ENCODE measurements at places on chromosomes 2 and 18.
A peak's percentile ranks its signal among the peaks of the same experiment; 100 is the strongest.

GRCh38 chr18:3184275-3184963 is 35.3 kb downstream of the MYOM1 start:
- no peak for DNase-seq

GRCh38 chr18:22690556-22690955 is 242.6 kb upstream of the RBBP8 start:
- no peak for DNase-seq

DNA sequence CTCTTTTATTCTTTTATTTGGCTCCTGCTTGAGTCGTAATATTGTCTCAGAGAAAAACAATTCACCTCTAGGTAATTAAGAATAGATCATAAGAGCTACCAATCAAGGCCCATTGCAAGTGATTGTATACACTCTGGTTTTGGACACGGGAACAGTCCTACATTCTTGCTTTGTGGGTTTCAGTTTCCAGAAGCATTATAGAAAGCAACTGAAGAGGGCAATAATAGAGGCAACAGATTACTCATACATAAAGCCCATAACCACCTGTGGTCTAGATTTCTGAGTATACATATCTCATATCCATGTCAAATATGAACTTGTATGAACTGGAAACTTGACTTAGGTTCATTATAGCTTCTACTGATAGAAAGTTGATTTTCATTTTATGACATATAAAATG is 65.4 kb downstream of the DIS3L2 start:
- DNase-seq: no peak

- DNase-seq: no peak
These were observed 255.8 kb downstream of the GLI2 start for GRCh38 chr2:120991441-120991840.

DNA sequence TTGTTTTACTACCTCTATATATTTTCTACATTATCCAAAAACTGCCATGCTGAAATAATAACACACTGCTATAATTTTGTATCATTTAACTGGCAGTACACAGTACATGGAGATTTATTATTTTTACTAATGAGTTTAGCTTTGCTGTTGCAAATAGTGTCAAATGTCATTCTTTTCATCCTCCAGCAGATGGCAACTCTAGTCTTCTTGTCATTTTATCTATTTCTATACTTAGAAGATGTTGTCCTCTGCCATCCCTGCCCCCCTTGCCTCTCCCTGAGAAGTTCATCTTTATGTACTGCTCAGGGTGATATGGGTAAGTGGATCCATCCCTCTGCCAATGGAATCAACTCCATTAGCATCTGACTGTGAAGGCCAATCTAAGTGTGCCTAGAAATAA is 21.7 kb upstream of the LRRTM1 start:
- DNase-seq: no peak

- peak; percentile 42 for DNase-seq
These were observed 752 bp upstream of the CYTIP start for GRCh38 chr2:157444641-157445040.

- no peak for DNase-seq
These were observed 358.2 kb downstream of the RBM43 start for GRCh38 chr2:150903461-150903860.

GRCh38 chr2:11344956-11345677 is 681 bp upstream of the ROCK2 start:
- DNase-seq: peak; percentile 26

GRCh38 chr2:55277310-55277709 is 8.3 kb upstream of the MTIF2 start:
- DNase-seq: no peak

GRCh38 chr2:146669735-146670134 is 1175.1 kb upstream of the ACVR2A start:
- no peak for DNase-seq

- no peak for DNase-seq
These were observed 249.9 kb upstream of the THUMPD2 start for GRCh38 chr2:40028792-40029488.

DNA sequence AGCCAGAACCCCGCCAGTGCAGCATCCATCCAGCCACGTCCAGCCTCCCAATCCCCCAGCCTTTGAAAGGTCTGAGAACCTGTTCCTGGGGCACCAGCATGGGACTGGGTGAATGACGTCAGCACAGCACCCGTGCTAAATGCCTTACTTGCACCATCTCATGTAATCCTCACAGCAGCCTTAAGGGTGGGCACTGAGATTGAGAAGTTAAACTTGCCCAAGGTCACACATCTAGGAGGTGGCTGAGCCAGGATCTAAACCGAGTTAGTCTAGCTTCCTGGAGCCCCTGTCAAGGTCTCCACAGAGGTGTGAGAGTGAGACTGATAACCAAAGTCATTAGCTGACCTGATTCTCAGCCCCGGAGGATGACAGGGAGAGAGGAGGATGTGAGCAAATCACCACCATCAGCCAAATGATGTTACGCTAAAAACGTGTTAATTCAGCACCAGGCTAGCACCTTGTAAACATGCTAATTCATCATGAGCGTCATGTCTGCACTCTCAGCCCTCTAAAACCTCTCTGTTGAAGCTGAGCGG is 4.6 kb downstream of the CD8A start:
- DNase-seq: no peak

- DNase-seq: no peak
These were observed 100.6 kb upstream of the FN1 start for GRCh38 chr2:215536510-215536909.

- no peak for DNase-seq
These were observed 45.4 kb upstream of the SCN1A start for GRCh38 chr2:166173263-166173662.

GRCh38 chr18:35511428-35511827 is 13.7 kb upstream of the INO80C start:
- no peak for DNase-seq

- DNase-seq: no peak
These were observed 364.5 kb upstream of the RGPD4 start for GRCh38 chr2:107462181-107462580.

DNA sequence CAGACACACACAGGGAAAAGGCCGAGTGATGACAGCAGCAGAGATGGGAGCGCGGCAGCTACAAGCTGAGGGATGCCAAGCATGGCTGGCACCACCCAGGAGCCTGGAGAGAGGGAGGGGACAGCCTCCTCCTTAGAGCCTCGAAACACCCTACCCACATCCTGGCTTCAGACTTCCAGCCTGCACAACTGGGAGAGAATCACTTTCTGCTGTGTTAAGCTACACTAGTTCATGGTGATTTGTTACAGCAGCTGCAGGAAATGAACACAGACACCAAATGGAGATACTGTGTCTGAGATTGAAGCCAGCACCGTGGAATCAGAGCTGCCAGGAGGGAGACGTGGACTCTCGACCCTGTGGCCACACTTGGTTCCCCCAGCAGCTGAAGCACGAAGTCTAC is 27.5 kb upstream of the FOSL2 start:
- no peak for DNase-seq

GRCh38 chr2:144704709-144705095 is 184.8 kb upstream of the ZEB2 start:
- no peak for DNase-seq

DNA sequence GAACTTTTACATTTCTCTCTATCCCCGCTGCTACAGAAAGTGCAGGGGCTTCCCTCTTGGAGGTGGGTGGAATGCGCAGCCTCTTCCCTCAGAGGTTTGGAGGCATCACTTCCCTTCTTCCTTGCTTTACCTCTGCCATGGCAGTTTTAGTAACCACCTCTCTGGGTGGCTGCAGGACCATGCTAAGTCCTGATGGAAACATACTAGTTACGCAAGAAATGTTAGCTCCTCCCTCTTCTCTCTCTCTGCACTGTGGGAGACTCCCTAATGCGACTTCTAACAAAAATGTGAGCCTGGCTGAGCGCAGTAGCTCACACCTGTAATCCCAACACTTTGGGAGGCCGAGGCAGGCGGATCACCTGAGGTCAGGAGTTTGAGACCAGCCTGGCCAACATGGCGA is 116.8 kb upstream of the RAB6C start:
- no peak for DNase-seq

- DNase-seq: no peak
These were observed 19.0 kb downstream of the SKA1 start for GRCh38 chr18:50393802-50394201.

DNA sequence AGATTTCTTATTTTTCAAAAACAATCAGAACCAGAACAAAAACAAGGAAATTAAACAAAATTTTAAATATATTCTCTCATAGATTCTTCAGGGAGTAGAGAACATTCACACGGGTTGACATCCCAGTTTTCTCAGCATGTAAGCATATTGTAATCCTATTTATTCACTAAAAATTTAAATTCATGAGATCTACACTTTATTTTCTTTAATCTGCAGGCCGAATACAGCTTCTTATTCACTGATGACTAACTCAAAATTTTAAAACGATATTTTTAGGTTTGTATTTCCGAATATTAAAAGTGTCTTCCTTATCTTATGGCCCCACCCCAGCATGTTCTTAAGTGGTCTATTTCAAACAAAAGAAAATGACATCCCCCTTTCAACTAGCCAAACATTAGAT is 262.4 kb downstream of the MEIS1 start:
- no peak for DNase-seq

GRCh38 chr2:101912545-101912944 is 79.2 kb upstream of the IL1R2 start:
- peak; percentile 29 for DNase-seq

DNA sequence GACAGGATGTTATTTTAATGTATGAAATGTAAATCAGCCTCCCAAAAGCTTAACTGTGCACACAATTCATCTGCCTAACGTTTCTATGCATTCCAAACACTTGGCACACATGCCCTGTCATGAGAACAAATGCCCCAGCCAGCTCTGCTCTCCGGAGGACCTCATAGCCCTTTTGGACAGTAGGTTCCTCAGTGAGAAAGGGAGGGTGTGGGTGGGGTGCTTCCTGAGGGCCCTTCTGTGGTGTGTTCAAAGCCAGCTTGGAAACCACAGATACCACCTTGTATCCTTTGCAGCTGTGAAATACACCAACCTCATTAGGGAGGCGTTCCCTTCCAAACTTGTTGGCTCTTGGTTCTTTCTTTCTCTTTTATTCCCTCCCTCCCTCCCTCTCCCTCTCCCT is 102.2 kb upstream of the ASB18 start:
- DNase-seq: peak; percentile 25

- DNase-seq: no peak
These were observed 132.7 kb upstream of the HS6ST1 start for GRCh38 chr2:128451084-128452023.

DNA sequence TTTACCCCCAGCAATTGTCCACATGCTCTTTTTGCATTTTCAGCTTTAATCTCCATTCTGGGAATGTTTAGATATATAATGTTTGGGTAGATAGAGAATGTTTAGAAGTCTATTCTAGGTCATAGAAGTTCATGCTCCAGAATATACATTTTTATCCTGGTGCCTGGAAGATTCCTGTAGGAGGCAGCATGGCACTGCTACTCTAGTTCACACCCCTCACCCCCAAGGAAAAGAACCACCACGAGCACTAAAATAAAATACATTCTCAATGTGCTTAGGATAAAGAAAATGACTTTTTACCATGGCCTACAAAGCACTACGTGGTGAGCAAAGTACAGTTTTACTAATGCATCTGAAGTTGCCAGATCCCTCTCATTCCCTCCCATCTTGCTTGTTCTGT is 53.8 kb downstream of the MYO1B start:
- no peak for DNase-seq

GRCh38 chr18:3538954-3539617 is 89.1 kb downstream of the TGIF1 start:
- DNase-seq: no peak

DNA sequence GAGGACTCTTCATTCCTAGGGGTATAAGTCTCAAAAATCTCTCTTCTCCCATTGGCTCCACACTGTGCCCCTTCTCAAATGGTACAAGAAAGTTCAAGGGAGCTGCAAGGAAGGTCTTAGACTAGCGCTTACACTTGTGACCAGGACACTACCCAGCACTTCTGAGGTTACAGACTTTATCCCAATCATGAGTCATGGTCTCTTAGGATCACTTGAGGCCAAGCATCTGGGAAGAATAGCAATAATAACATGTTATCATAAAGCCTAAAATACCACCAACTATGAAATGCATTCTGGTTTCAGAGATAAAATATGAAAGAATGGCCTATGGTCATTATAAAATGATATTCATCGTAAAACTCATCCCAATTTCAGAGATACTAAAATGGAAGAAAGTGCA is 309.9 kb upstream of the PKDCC start:
- no peak for DNase-seq

GRCh38 chr18:6747646-6748045 is 18.1 kb downstream of the ARHGAP28 start:
- no peak for DNase-seq

GRCh38 chr18:75916624-75916982 is 489.1 kb upstream of the SMIM21 start:
- no peak for DNase-seq

- no peak for DNase-seq
These were observed 234.8 kb downstream of the ALPK2 start for GRCh38 chr18:58394046-58394445.

DNA sequence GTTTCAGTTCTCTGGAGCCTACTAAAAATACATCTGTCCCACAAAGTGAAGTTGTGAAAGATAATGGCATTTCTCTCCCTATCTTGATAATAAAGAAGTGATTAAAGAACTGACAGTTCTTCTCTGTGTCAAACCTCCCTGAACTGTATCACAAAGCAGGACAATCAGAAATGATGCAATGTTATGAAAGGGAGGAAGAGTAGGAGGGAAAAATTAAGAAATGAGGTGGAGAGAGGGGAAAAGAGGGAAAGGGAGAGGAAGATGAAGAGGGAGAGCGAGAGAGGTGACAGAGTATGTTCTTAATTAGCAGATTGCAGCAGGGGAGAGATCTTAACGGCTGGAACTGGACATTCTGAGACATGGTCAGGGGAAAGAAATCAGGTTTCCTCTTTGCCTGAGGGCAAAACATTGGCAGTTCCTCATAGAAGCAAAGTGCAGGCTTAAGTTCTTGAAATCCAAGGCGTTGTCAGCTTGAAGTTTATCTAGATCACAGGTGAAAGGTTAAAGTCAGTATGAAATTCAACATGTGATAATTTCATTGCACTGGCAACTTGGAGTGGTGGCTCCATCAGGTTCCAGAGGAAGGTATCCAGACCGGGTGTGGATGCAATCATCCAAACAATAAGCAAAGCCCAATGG is 54.6 kb downstream of the RDH14 start:
- DNase-seq: no peak

All from stimulated activated CD4-positive, alpha-beta T cell treated with anti-CD3 and anti-CD28 coated beads, Interleukin-4, amount 100 ng/mL, for 24 hours (primary cell).